ENCODE measurements at places on chromosomes 3 and 15. TPM values are rescaled to one million over a fixed set of nuclear protein-coding genes. Genes with fewer than 3 reads are reported as not detected.

DNA sequence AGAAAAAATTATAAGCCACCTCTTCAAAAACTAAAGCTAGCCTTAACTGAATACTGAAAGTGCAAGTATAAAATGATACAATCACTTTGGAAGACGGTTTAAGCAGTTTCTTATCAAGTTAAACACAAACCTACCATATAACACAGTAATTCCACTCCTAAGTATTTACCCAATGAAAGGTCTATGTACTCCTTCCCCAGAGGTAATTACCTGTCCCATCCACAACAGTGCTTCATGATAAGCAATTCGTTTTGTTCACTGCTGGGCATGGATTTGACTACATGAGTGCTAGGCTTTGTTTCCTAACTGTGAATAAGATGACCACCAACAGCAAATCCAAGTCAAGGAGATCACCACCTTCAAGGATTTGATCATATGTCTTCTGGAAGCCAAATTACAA is 4.3 kb downstream of the COX5A start:
- DNase-seq: no peak
- H3K27ac ChIP-seq: no peak overlapping the region
- H3K27me3 ChIP-seq: no peaks in the 10 kb centered on the region
- H3K4me1 ChIP-seq: peaks cover 33% of the 10 kb centered on the region

- no peaks in the 10 kb centered on the region for H3K36me3 ChIP-seq
- no peaks in the 10 kb centered on the region for H3K4me1 ChIP-seq
- H3K27ac ChIP-seq: no peak overlapping the region
- H3K27me3 ChIP-seq: no peaks in the 10 kb centered on the region
- no peak overlapping the region for H3K4me3 ChIP-seq
Observed at GRCh38 chr3:170692720-170693119, 106.8 kb upstream of the SLC7A14 start.

DNA sequence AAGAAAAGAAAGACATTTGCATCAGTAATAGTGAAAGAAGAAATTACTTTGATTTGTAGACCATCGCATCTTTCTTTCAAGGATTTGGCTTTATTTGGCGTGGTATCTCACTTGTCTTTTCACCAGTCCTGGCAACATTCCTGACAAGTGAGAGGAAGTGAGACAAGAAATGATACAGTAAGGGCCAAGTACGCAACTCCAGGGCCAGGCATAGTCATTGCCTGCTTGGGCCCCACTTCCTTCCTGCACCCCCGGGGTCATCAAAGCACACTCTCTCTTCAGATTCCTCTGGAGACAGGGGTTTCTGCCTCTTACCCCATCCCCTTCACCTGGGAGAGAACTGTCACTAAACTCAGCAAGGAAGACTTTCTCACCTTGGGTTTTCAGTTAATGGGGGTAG is 55.1 kb downstream of the CD47 start:
- no peaks in the 10 kb centered on the region for H3K36me3 ChIP-seq
- DNase-seq: no peak
- no peak overlapping the region for H3K4me3 ChIP-seq
- H3K27me3 ChIP-seq: no peaks in the 10 kb centered on the region
- peaks cover 7% of the 10 kb centered on the region for H3K4me1 ChIP-seq
- no peak overlapping the region for H3K27ac ChIP-seq

DNA sequence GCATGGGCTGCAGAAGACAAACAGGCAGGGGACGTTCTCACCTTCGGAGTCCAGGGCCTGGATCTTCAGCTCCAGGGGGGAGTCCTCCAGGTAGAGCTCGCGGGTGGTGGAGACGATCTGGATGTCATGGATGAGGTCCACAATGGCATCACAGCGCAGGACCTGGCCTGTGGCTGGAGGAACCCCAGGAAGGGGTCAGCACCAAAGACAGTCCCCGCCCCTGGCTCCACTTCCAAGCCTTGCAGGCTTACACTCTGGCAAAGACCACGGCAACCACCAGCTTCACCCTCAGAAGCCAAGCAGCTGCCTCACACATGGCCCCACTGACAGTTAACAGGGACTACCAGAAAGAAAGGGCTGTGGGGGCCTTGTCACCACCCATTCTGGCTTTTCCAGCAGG is 22.8 kb downstream of the NUP210 start:
- no peaks in the 10 kb centered on the region for H3K27me3 ChIP-seq
- DNase-seq: no peak
- peaks cover 47% of the 10 kb centered on the region for H3K36me3 ChIP-seq

DNA sequence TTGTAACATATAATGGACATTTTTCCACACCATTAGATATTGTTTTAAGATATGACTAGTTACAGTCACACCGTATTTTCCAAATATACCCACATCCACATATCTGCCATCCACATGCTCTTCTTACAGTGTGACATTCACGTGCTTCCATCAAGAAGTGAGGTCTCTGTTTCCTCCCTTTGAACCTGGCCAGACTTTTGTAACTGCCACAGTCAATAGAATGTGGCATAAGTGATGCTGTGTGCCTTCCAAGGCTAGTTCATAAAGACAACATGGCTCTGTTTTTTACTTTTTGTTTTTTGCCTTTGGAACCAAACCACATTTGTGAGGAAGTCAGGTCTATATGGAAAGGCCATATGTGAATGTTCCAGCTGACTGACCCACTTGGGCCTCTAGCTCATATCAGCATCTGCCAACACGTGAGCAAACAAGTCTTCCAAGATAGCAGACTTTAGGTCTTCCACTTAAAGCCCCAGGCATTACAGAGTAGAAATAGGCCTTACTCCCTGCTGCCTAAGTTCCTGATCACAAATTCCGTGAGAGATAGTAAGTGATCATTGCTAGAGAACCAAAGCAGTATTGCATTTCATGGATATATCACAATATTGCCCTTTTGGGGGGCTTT is 27.1 kb downstream of the EIF1B start:
- DNase-seq: no peak
- no peaks in the 10 kb centered on the region for H3K4me1 ChIP-seq
- no peaks in the 10 kb centered on the region for H3K27me3 ChIP-seq
- H3K4me3 ChIP-seq: no peak overlapping the region
- H3K27ac ChIP-seq: no peak overlapping the region

- H3K4me3 ChIP-seq: peak overlapping the region; percentile 24
- H3K27me3 ChIP-seq: no peaks in the 10 kb centered on the region
- DNase-seq: peak; percentile 71
- peaks cover 99% of the 10 kb centered on the region for H3K4me1 ChIP-seq
Observed at GRCh38 chr3:42174679-42175385, 83.7 kb downstream of the TRAK1 start.

GRCh38 chr15:71669688-71670087 is 140.7 kb upstream of the NR2E3 start:
- no peak overlapping the region for H3K27ac ChIP-seq
- H3K36me3 ChIP-seq: no peaks in the 10 kb centered on the region
- DNase-seq: no peak
- no peaks in the 10 kb centered on the region for H3K4me1 ChIP-seq
- no peak overlapping the region for H3K4me3 ChIP-seq

- no peaks in the 10 kb centered on the region for H3K36me3 ChIP-seq
- no peak for DNase-seq
- H3K27ac ChIP-seq: no peak overlapping the region
- no peaks in the 10 kb centered on the region for H3K27me3 ChIP-seq
- H3K4me3 ChIP-seq: no peak overlapping the region
- H3K4me1 ChIP-seq: no peaks in the 10 kb centered on the region
Observed at GRCh38 chr3:145983101-145983500, 177.9 kb downstream of the PLOD2 start.

GRCh38 chr3:148147903-148148302 is 549.8 kb upstream of the AGTR1 start:
- no peaks in the 10 kb centered on the region for H3K36me3 ChIP-seq
- DNase-seq: no peak
- no peak overlapping the region for H3K27ac ChIP-seq
- H3K4me3 ChIP-seq: no peak overlapping the region
- H3K4me1 ChIP-seq: no peaks in the 10 kb centered on the region

DNA sequence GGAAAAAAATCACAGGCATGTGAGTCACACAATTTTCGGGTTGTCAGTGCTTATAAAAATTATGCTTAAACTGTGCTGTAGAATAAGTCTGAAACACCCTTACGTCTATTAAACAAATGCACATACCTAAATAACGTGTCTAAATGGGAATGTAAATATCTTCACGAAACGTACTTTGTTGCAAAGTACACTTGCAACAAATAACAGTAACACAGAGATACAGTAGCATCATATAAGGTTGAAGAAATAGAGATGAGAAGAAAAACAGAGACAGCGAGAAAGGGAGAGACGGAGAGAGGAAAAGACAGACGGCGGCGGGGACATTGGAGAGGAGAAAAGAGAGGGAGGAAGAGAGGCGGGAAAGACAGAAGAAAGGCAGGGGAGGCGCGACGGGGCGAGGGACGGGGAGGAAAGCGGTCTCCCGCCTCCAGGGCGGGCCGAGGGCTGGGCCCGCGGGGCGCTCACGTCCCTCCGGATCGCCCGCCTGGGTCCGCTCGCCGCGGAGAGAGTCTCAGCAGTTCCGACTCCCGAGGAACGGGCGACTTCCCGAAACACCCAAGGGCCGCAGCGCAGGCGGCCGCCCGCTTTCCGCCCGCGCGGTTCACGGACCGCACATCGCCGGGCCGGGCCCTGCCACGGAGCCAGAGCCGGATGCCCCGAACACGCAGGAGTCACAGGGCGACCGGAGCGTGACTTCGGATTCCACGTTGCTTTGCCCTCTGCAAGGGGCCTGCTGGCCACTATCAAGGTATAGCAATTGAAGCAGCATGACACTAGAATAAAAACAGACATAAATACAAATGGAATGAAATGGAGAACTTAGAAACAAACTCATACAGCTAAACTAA is 153.4 kb downstream of the LMLN start:
- no peaks in the 10 kb centered on the region for H3K36me3 ChIP-seq
- no peaks in the 10 kb centered on the region for H3K27me3 ChIP-seq
- no peak overlapping the region for H3K4me3 ChIP-seq

DNA sequence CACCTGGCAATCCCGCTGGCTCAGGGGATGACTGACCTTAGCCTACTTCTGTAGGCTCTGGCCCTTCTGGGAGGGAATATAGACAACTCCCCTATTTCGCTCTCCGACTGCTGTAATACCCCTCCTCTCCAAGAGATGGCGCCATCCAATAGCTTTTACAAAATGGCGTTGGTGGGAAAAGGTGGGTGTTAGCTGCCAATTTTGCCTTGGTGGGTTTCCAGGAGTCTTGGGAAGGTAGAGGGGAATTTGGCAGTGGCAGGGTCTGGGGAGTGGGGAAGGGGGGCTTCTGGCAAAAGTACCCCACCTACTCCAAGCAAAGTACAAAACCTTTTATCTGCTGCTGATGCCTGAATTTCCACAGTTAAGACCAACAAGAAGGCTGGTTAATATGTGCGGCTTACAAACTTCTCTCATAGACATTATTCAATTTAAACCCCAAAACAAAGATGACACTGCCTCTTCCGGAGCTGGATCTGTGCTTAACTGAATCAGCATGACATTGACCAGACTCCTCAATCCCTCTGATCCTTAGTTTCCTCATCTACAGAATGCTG is 62.1 kb downstream of the RASGRF1 start:
- no peaks in the 10 kb centered on the region for H3K36me3 ChIP-seq
- no peak overlapping the region for H3K4me3 ChIP-seq
- peak; percentile 91 for DNase-seq
- H3K4me1 ChIP-seq: peaks cover 6% of the 10 kb centered on the region

GRCh38 chr3:8532251-8532871 is 30.7 kb downstream of the LMCD1 start:
- H3K27ac ChIP-seq: no peak overlapping the region
- H3K27me3 ChIP-seq: no peaks in the 10 kb centered on the region
- H3K4me3 ChIP-seq: no peak overlapping the region
- H3K4me1 ChIP-seq: no peaks in the 10 kb centered on the region

DNA sequence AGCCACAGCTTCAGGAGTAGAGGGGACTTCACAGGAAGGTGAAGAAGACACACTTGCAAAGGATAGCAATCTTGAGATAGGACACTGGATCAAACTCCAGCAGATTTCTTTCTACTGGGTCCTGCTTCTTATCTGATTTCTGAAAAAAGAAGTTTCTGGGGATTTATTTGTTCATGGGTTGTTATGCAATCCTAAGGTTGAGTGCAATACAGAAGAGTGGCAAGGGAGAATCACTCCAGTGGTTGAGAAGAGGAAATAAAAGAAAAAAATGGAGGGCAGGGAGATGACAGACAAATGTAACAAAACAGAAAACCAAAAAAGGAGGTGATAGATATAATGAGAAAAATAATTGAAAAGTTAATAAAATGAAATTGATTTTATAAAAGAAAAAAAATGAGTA is 858.3 kb downstream of the TUSC7 start:
- no peak for DNase-seq
- no peak overlapping the region for H3K4me3 ChIP-seq
- peaks cover 4% of the 10 kb centered on the region for H3K4me1 ChIP-seq
- no peak overlapping the region for H3K27ac ChIP-seq

DNA sequence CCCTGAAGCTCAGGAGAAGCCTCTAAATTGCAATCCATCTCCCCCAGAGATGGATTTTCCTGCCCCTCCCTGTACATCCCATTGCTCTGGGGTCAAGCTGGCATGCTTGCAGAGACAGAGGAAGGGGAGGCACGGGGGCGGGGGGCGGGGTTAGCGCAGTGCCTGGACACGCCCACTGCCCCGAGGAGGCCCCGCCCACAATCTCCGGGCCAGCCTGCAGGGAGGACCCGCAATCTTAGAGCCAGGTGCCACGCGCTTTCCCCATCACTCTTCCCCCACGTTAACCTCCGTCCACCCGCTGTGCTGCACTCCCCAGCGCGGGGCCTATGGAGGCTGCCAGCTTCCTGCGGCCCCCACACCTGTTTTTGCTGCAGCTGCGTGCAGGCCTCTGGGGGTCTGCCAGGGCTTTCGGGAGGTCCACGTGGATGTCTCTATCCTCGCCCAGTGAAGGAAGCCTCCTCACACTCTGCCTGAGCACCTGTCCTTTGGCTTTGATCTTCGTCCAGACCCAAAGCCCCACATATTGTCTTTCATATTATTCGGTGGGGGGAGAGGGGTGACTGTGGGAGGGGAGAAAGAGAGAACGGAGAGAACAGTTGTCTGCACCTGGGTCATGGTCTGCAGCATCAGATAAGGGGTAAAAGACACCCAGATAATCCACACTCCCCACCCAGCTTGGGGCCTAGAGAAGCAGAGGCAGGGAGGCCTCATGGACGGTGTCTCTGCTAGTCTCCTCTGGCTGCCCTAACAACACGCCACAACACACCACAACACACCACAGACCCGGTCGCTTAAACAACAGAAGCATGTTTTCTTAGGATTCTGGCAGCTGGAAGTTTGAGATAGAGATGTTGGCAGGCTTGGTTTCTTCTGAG is 118.0 kb upstream of the MEF2A start:
- peaks cover 12% of the 10 kb centered on the region for H3K4me1 ChIP-seq
- no peaks in the 10 kb centered on the region for H3K36me3 ChIP-seq
- no peak overlapping the region for H3K27ac ChIP-seq
- DNase-seq: no peak
- no peaks in the 10 kb centered on the region for H3K27me3 ChIP-seq

The ROPN1 gene
- total RNA-seq: not detected

The AHSG gene
- total RNA-seq: not detected

The PTH1R gene
- total RNA-seq: not detected

The OXTR gene
- 4.1 TPM for total RNA-seq

The ALDH1A3 gene
- not detected for total RNA-seq

The UQCC5 gene
- 29.7 TPM for total RNA-seq

The TMEM212 gene
- total RNA-seq: not detected

The TMEM266 gene
- total RNA-seq: not detected
